ENCODE measurements at places on chromosomes 5 and 9.

DNA sequence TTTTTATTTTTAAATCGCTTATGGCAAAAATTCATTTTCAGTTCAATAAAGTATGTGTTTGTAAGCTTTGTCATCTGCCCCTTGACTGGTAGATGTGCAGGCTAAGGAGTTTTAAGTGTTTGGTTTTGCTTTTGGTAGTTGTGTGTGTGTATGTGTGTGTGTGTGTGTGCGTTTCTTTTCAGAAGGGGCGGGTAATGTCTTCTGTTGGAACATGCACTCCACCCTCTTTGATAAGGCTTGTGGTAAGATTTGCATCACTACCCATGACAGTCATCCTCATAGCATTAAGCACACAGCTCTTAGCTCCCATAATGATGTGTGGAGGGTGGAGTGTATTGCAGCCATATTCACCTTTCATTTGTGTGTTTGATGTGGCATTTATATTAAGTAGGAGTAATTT, 92.1 kb upstream of the FSD1L start:
- no peak for DNase-seq

- DNase-seq, result no peak
These were observed 7.7 kb downstream of the RAPGEF6 start for GRCh38 chr5:131627207-131627865.

DNA sequence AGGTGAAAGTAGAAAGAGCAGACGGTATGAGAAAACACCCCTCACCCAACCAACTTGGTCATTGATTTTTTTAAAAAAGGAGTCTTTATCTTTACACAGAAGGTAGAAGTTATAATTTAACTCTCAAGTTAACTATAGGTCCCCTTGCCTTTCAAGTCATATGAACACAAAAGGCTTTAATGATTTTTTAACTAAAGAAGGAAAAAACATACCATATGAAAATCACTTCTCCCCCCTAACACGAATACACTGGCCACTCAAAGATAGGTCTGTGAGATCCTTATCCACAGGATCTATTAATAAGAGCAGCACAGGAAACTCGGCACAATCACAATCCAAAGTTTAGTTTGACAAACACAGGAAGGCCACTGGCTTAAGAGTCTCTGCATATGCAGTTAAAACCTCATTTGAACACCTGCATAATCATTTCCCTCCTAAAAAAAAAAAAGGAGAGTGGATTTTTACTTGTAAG, 138.0 kb downstream of the ENC1 start:
- DNase-seq, result no peak

DNA sequence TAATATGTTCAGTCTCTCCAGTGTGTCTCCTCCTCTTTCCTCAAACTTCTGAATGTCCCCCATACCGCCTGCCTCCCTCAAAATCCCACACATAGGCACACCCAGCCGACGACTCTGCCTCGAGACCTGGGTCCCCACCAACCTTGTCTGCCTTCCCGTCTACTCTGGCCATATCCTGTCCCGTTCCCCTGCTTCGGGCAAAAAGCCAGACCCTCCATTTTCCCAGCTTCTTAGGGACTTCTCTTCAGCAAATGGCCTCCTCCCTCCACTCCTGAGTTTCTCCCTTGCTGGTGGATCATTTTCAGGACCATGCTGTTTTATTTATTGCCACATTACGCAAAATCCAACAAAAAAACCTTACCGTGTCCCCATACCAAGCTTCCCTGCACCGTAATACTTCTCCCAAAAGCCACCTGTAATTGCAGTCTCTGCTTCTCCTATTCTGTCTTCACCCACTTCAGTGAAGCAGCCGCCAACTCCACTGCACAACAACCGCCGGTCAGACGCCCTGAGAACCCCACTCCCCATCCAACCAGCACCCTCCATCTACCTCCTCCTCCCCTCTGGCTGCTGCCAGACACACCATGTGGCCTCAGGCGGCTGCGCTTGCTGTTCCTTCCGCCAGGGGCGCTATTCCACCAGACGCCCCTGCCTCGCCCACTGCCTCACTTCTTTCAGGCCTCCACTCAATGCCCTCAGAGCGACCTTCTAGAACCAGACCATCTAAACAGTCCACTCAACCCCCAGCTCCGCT, 117.0 kb downstream of the TRPM6 start:
- peak; percentile 9 for DNase-seq

DNA sequence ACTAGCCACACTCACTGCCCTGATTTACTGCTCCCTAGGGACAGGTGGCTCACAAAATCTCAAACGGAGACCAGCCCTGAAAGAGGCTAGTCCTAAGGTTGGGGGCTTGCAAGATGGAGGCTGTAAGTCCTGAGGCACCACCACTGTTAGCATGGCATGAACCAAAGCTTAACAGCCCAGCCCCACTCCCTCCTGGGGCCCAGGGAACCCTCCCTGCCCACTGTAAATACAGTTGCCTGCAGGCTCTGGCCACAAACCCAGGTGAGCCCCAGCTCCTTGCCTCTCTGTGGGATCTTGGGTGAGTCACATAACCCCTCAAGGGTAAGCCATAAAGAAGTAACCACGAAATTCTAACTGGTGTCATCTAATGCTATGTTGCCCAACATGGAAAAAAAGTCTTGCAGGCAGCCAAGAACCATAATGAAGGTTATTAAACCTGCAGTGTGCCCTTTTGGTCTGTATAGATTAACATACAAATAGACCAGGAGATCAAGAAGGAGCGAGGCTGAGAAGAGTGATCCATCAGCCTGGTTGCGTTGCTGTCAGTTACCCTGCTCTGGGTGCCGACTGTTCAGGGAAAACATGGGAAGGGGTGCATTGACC, 1.7 kb upstream of the POMT1 start:
- DNase-seq, result peak; percentile 49

- DNase-seq, result no peak
These were observed 133.7 kb downstream of the ROR2 start for GRCh38 chr9:91816356-91816755.
